Muscle of leg (tissue), 16 donors: ENCODE measurements at places on chromosomes 7 and 10. TPM values are rescaled to one million over a fixed set of nuclear protein-coding genes. Genes with fewer than 3 reads are reported as not detected.

STOX1 gene
- 1.3 TPM for polyA plus RNA-seq

DNA sequence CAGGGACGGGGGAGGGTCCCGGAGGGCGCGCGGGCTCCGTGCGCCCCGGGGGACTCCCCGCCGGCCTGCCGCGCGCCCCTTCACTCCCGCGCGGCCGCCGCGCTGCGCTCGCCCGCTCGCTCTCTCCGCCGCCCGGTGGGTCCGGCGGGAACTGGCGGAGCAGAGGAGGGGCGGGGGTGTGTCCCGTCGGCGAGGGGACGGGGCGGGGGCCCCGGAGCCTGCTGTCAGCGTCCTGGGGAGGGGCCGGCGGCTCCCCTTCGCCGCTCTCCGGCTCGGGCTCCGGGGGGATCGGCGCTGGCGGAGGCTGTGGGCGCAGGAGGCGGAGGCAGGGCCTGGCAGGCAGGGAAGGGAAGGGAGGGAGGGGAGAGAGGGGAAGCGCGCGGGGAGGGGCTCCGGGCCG lies at the start of gene SH3PXD2A:
Gene SH3PXD2A (minus strand): TSS at position 153 of the 400 bp plus-strand sequence. CDS start 310 bp downstream, outside the sequence.
- peak; percentile 79 for DNase-seq

DNA sequence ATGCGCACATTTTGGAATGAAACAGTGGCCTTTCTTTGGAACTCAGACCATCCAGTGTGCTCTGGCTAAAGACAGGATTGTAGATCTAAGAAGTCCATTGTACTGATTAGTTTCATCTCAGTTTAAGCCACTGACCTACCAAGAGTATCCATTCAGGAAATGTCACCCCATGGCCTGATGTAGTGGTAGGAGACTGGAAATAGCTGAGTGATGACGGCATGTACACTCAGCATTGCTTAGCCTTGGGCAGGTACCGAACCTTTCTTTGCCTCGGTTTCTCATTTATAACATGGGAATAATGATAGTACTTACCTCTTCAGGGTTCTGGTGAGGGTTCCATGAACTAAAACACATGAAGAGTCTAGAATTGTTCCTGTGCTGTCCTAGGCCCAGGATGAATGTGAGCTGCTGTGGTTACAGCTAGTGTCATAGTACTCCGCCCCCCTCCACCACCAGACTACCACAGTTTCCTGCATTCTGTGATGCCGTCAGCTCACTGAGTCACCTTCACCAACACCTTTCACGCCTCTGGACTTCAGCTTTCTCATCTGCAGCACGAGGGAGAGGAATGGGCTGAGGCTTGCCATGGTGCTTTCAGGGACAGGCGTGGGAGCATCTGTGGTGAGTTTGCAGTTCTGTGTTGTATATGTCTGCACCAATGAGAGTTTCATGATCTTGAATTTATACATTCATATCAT lies 484.0 kb upstream of the GALNT17 start:
- no peak for DNase-seq

DNA sequence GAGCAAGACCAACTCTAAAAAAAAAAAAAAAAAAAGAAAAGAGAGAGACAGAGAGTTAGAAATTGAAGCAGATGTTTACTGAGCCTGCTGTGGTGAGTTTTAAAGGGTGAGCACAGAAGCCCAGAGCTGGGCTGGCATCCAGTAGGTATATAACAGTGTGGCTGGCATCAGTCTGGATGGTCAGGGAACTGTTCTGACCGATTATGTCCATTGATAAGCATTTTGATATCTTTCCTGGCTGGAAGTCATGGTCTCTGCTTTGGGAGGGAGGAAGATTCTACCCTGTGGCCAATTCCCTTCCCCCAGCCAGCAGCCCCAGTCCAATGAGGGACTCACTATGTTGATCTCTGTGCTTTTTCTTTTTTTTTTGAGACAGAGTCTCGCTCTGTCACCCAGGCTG lies 65.2 kb upstream of the PODXL start:
- no peak for DNase-seq

- no peak for DNase-seq
Observed at GRCh38 chr10:96636551-96636950, 49.7 kb upstream of the TM9SF3 start.

MBLAC1 gene
- polyA plus RNA-seq = 1.6 TPM

GRCh38 chr7:131225619-131226513 lies 101.8 kb upstream of the MKLN1 start:
- DNase-seq = peak; percentile 13

- DNase-seq = peak; percentile 83
Observed at GRCh38 chr10:69392481-69393000, 24.2 kb downstream of the TACR2 start.

GRCh38 chr10:63114031-63114814 lies 18.9 kb upstream of the NRBF2 start:
- DNase-seq = peak; percentile 95

HGF gene
- polyA plus RNA-seq = 7.3 TPM

DNA sequence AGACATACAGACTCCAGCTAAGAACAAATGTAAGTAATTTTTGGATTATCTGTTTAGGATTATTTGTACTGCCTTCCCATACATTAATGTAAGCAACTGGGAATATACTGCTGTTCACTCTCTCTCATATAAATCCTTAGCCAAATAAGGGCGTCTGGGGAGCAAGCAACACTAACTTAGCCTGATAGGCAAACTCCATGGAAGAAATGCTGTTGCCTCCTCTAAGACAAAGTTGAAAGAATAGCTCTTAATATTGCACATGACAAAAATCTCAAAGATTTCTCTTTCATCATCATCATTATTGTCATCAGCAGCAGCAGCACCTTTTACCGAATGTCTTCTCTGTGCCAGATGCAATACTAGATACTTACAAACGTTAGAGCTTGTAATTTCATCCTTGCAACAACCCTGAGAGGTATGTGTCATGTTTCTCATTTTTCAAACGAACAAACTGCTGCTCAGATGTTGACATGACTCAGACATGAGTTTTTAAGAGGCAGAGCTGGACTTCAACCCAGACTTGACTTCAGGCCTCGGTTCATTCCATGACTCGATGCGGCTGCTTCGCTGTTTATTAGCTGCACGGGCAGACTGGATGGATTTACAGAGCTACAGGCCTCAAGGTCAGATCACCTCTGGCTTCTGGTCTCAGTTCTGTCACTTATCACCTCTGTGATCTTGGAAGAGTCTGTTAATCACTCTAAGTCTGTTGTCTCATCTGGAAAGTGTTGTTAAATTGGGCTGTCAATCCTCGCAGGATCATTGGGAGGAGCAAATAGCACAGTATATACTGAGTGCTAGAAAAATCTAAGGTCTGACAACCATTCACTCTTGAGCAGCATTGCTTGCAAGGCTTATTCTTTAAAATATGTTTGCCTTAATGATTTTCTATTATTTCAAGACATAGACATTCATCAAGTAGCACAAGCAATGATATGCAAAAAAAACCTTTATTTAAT lies 126.3 kb upstream of the CELF2 start:
- peak; percentile 74 for DNase-seq

STEAP2 gene
- 3.8 TPM for polyA plus RNA-seq

ABLIM1 gene
- polyA plus RNA-seq = 33.4 TPM

DNA sequence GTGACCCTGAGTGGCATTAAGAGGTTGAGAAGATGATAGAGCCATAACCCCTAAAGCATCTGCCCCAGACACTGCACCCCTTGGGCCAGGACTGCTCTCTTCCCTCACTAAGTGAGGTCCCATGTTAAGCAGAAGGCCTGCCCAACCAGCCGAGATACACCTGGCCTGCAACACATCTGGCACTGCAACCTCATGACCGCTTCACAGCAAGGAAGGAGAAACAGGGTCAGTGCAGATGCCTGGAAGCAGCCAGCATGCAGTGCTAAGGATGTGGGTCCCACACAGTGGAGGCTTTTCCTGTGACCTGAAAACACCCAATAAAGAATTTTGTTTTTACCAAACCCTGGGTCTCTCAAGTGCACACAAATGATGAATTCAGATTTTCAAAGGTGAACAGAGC lies 7.4 kb downstream of the NOD1 start:
- DNase-seq = no peak
